Naive thymus-derived CD4-positive, alpha-beta T cell (primary cell): ENCODE measurements at places on chromosomes 11 and 22. TPM values are rescaled to one million over a fixed set of nuclear protein-coding genes. Genes with fewer than 3 reads are reported as not detected.

TEX54 gene
- total RNA-seq = not detected in 2 replicates

CABP7 gene
- not detected for total RNA-seq

MLC1 gene
- 0.10 and 0.51 TPM in 2 replicates for total RNA-seq

ZBTB44 gene
- 83.4 TPM for total RNA-seq

SESN3 gene
- total RNA-seq = 77.5 TPM

NCAM1 gene
- not detected for total RNA-seq

C22orf31 gene
- total RNA-seq = not detected

OR52E8 gene
- total RNA-seq = not detected
